GM13976 (cell line): ENCODE measurements at places on chromosomes 7 and 10.

DNA sequence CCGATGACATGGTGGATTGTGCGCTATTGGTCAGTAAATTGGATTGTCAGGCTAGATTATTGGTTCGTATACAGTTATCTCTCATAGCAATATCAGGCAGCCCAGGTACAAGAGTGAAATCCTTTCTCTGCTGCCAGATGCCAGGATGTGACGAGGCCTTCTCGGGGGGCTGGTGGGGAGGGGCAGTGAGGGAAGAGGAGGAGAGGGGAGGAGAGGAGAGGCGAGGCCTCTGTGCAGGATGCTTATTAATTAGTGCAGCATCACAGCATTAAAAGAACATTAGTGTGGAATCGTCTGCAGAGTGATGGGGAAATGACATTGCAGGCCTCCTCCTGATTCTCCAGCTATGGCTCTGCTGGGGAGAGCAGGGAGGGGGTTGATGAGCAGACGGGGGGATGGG, 30.5 kb upstream of the SLF2 start:
- DNase-seq = no peak

DNA sequence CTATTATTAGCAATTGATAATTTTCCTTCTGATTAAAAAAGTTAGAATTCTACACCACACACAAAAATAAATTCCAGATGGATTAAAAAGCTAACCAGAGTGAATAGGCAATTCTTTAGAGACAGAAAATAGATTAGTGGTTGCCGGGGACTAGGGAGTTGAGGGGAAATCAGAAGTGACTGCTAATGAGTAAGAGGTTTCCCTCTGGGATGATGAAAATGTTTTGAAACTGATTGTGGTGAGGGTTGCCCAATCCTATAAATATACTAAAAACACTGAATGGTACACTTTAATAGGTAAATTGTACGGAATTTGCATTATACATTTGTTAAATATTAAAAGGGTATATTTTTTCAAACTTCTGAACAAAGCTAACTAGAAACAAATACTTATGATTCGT, 214.9 kb downstream of the GPAM start:
- DNase-seq = no peak

- DNase-seq = no peak
Observed at GRCh38 chr7:94649450-94649849, 6.5 kb downstream of the SGCE start.

GRCh38 chr7:96901822-96902445, 103.4 kb upstream of the DLX6 start:
- no peak for DNase-seq

DNA sequence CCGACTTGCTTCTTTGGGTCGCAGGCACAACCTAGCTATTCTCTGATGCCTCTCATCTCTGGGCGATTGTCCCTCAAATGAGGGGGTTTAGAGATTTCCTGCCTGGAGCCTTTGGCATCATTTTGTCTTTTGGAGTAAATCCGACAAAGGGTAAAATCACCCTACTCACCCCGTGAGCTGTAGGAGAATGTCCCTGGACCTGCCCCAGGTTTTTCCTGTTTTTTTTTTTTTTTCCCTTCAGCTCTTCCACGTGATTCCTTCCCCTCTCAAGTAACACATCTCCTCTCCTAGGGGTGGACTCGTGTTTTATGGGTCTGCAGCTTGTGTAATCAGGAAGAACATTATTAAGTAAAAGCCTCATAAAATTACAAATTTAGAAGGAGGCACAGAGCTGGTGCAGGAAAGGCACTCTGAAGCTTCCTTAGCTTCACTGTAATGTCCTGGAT, 128.4 kb upstream of the ZNF746 start:
- no peak for DNase-seq

DNA sequence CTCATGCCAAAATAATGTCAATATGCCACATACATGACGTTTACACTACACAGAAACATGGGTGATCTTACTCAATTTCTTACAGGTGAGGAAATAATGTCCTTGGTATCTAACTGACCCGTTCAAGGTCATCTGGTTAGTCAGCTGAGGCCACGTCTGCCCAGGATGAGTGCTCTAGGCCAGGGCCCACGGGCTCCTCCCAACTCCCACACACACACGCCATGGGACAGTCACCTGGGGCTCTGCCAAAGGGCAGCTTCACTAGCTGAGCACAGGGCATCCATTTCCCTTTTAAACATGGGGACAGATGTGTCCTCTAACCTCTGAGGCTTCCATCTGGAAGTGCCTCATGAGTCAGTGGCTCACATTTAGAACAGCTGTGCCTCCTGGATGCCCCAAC, 123.9 kb downstream of the TNS3 start:
- no peak for DNase-seq

DNA sequence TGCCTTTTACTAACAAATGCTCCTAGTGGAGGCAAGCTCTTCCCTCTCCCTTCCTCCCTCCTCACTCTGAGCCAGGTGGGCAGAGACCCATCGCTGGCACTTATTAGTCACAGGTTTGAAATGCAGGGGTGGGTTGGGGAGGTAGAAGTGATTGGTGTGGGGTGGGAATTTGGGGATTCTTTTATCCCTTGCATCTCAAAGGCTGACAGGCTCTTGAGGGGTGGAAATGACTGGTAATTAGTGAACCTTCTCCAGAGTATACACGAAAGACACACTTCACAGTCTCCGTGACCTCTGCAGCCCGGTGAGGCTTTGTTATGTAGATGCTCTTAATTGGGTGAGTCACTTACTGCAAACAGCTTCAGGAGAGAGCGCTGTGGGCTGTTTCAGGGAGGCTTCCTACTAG, 13.9 kb upstream of the LRMDA start:
- DNase-seq = no peak

- peak; percentile 92 for DNase-seq
Observed at GRCh38 chr10:119416855-119417254, 125.7 kb downstream of the RGS10 start.

DNA sequence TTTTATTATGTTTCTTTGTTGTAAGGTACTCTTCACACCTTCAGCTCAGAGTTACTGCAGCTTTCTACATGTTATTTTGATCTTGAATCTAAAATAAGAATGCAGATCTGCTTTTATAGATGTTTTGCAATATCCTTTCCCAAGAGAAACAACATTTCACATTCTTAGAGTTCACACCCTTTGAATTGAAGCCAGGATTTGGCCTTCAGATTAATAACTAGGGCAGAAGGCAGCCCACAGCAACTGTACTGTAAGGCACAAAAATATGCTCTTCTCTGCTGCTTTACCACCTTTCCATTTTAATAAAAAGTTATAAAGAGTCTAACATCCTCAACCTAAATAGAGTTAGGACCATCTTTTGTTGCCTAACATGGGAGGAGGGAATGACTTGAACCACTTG, 224.7 kb downstream of the LHFPL3 start:
- no peak for DNase-seq

DNA sequence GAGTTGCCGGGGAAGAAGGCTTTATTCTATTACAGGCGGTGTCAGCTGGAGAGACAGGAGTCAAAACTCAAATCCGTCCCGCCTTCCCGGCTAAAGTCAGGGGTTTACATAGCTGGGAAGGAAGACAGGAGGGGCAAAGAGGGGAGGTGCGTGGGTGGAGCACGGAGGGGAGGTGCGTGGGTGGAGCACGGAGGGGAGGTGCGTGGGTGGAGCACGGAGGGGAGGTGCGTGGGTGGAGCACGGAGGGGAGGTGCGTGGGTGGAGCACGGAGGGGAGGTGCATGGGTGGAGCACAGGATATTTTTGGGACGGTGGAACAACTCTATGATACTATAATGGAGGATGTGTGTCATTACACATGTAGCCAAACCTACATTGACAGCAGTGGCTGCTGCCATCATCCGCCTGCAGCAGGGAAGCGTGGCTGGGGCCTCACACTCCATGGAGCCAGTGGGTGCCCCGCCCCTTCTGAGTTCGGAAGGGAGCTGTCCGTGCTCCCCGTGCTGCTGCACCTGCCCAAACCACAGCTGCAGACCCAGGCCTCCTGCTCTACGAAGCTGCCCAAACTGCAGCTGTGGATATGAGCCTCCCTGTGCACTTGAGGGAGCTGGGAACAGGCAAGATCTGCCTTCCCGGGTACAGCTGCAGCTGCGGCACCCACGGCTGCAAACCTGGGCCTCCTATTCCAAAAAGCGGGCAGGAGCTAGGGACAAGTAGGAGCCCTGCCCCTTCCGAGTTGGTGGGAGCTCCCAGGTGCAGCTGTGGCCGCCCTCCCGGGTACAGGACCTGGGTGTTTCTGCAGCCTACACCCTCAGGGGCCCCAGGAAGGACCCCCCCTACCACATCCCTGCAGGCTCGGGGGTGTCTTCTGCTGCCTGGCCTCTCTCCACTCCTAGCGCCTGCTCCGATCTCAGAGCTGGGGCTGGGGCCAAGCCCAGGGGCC, 119.4 kb downstream of the DYNC2I1 start:
- DNase-seq = no peak

GRCh38 chr10:12841826-12842225, 159.7 kb downstream of the CCDC3 start:
- DNase-seq = no peak
